ENCODE measurements at places on chromosomes 12 and 14. TPM values are rescaled to one million over a fixed set of nuclear protein-coding genes. Genes with fewer than 3 reads are reported as not detected.

The INHBE gene
- polyA plus RNA-seq, result not detected

The PIANP gene
- 0.18 TPM for polyA plus RNA-seq

The KITLG gene
- 3.3 TPM for polyA plus RNA-seq

The HELB gene
- 0.48 TPM for polyA plus RNA-seq

The ATG2B gene
- polyA plus RNA-seq, result 3.0 TPM

The SCN8A gene
- polyA plus RNA-seq, result 0.07 TPM

The ULK1 gene
- 29.4 TPM for polyA plus RNA-seq

The TAS2R19 gene
- 0.57 TPM for polyA plus RNA-seq

The HOXC11 gene
- not detected for polyA plus RNA-seq

The CMKLR1 gene
- polyA plus RNA-seq, result 1.6 TPM

The SOS2 gene
- polyA plus RNA-seq, result 13.0 TPM

The KCNA5 gene
- 77.6 TPM for polyA plus RNA-seq
